Stimulated activated CD4-positive, alpha-beta T cell treated with anti-CD3 and anti-CD28 coated beads, Interleukin-15, amount 100 ng/mL, for 1 hour (primary cell): ENCODE measurements at places on chromosomes 6 and 20.

DNA sequence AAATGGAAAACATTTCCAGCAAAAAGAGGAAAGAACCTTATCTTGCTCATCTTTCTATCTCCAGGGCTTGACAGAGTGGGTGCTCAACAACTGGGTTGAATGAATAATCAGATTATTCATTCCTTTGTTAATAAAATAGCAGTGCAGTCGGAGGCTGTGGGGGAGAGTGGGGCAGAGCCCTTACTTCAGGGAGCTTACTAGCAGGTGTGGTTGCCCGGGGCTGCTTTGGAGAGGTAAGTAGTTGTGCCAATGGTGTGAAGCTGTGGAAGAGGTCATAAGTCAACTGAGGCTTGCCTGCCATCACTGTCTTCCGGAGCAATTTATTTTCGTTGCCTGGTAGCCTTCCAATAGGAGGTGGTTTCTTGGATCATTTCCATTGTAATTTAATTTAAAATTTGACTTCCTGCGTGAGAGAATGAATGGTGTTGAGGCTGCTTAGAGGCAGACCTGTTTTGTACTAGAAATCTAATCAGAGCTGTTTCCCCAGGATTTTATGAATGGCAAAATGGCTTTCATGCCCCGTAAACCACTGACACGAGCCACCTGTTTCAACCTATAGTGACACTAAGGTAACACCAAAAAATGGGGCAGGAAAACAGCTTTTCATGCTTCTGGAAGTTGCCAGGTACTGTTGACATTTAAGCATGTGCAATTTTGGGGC lies 51.4 kb downstream of the ZDHHC14 start:
- no peak for DNase-seq

- DNase-seq, result no peak
Observed at GRCh38 chr6:113732384-113732966, 124.7 kb upstream of the MARCKS start.

DNA sequence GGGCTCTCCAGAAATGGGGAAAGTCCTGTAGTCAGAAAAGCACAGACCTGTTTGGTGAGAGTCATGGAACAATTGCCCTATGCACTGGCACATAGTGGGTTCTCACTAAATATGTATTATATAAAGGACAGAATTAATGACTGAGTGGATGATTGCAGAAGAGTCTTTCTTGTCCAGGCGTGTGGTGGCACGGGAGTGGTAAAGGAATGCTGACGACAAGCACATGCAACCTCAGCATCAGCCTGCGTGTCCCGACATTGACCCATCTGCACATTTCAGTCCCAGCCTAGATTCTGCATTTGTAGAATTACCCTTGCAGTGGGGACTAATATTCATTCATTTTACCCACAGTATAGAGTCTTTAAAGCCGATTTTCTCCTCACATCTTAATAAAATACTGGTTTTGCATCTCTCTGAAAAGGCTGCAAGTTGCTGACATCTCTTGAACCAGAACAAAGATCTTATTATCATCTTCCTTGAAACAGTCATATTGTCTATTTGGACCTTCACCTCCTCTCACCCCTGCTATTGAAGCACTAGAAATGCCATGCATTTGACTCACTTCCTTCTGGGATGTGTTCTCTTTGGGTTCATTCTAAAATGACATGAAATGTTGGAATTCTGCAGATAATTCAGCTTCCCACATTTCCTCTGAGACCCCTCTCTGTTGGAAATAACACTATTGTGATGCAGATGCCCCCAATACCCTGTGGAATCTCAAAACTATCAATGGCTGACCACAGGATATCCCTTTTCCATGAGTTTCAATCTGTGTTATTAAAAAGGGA lies 883.6 kb upstream of the FLRT3 start:
- DNase-seq, result no peak

DNA sequence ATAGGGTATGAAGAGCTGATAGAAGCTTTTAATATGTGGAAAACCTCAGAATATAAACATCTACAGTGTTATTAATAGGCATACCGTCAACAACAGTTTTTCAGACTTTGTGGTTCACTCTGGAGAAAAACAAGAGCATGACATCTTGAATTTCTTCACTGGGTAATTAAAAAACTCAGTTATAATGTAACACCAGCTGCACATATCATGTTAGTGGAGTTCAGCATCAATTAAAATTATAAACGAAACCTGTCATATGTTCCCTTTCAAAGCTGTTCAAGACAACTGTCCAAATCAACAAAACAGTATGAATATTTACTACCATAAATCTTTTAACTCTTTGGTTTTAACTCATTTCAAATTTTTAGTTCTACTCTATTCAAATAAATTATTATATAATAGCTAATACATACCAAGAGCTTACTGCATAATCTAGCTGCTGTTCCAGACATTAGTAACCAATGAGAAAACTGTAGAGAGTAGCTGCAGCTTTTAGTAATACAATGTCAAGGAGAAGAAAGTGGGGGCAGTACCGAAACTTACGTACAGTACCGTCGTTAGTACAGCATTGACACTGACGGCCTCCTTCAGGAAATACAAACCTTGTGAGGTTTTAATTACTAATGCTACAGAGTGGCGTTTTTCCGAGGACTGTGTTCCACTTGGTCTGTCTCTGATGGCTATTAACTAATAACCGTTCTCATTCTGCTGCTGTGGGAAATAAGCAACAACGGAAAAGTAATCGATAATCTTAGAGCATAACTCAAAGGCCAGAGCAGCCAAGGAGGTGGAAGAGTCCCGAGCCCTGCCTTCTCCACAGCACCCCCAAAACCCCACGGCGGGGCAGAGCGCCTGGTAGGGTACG lies 532 bp upstream of the PM20D2 start:
- no peak for DNase-seq

GRCh38 chr6:68652117-68652536 lies 17.0 kb downstream of the ADGRB3 start:
- no peak for DNase-seq

- no peak for DNase-seq
Observed at GRCh38 chr20:23438661-23439060, 824 bp upstream of the CSTL1 start.

DNA sequence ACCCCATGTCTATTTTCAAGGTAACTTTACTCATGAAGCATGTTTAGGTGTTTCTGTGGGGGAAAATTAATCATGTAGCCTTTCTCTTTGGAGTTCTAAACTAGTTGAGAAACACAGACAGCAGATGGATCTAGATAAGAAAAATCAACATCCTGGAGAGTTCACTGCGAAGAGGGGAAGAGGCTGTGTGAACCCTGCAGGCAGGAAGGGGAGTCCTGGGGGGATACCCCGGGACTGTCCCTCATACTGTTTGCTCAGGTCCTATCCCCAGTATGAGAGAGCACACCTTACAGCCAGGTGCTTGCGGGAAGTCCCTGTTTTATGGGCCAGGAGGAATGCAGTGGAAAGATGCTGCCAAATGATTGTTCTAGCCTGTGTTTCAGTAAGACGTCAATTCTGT lies 32.7 kb downstream of the CHMP4B start:
- no peak for DNase-seq

GRCh38 chr6:128711149-128711548 lies 171.8 kb upstream of the LAMA2 start:
- no peak for DNase-seq

DNA sequence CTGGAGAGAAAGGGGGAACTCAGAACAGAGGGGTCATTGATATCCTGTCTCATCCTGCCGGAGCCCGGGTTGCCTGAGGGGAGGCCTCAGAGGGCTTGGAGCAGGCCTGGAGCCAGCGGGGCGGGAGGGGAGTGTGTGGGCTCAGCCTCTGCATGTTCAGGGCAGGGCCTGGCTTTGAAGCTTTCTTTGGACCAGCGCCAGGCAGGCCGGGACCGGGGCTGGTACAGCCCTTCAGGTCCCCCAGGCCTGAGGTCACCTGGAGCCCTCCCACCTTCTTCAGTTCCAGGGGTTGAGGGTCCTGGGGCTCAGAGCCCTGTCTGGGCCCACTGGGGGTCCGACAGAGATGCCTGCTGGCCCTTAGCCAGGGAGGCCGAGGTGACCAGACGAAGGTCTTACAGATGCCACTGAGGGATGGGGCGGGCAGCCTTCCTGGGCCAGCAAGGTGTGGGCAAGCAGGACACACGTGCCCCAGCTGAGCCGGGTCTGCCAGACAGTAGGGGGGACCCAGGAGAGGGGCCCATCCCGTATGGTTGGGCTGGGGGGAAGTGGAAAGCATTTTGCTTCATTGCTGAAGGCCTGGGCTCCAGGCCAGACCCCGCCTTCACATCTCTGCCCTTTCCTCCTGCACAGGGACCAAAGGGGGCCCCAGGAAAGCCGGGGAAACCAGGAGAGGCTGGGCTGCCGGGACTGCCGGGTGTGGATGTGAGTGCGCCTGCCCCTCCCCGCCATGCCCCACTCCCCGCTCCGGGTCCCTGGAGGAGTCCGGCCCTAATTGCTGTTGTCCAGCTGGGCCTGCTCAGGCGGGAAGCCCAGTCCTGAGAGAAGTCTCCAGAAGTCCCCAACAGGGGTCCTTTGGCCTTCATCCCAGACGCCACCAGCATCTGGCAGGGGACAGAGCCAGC lies 2.0 kb downstream of the COL9A3 start:
- DNase-seq, result no peak

DNA sequence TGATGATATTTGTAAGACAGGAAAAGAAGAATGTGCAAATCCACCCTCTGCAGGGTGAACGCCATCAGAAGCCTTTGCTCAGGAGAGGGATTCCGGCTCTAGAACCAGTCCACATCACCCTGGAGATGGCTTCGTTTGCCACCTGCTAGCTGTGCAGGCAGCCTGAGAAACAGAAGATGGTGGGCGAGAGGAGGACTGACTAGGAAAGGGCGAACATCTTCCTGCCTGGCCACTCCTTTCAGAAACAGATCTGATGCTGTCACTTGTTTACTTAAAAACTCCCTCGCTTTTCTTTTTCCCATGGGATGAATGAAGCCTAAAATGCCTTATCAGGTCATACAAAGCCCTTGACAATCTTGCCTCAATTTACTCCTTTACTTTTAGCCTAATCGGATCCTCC lies 1.2 kb downstream of the PTPRA start:
- DNase-seq, result no peak

DNA sequence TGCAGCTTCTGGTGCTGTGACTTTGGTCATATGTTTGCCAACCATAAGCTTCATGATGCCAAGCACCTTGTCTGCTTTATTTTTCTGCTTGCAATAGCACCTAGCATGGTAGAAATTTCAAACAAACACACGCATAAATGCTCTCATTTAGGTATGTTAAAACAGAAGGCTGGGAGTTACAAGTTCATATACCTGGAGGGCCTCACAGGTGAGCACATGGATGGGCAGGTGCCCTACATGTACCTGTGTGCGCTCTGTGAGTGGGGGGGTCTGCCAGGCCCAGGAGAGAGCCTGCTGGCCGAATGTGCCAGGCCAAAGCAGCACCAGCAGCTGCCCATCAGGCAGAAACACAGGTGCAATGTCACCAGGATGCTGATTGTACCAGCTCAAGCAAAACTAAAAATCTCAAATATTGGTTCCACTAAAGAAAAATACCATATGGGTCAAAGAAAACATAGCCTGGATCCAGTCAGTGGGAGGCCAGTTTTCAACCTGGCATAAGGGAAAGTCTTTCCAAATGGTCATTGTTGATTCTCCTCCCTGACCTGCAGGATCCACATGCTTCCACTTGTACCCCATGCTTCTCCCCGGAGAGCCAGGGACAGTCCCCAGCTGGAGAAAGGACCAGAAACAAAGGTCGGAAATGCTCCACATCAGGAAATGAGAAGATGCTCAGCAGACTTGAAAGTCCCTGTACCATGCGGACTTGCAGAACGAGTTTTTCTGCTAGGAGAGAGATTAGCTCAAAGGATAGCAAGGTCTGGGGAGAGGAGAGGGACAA lies 7.2 kb upstream of the PFDN4 start:
- DNase-seq, result no peak

DNA sequence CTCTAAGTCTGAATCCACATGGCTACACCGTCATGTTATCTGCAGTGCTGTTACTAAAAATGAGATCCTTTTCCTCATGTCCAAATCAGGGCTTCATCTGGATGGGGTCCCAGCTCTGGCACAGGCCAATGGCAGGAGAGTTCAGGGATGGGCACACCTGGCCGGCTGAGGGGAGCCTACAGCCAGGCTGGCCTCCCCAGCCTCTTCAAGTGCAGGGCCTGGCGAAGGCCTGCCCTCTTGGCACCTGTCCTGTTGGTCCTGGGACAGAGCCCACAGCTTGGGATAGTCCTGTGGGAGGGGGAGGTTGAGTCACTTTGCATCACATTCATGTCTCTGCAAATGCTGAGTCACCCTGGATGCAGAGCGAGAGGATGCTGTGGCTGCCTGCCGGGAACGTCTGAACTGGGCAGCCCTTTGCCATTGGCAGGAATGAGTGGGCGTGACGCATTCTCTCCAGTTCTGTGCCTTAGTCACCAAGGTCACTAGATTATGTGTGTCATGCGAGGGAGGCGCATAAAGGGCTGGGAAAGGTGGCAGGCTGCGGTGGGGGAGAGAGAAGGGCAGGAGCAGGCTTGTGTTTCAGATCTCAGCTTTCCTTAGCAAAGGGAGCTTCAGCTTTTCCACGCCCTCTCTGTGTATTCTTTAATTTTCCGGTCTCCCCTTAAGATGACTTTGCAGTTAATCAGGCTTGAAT lies 223.2 kb upstream of the ECI2 start:
- DNase-seq, result no peak

- DNase-seq, result no peak
Observed at GRCh38 chr20:57040924-57041323, 225.5 kb downstream of the BMP7 start.

DNA sequence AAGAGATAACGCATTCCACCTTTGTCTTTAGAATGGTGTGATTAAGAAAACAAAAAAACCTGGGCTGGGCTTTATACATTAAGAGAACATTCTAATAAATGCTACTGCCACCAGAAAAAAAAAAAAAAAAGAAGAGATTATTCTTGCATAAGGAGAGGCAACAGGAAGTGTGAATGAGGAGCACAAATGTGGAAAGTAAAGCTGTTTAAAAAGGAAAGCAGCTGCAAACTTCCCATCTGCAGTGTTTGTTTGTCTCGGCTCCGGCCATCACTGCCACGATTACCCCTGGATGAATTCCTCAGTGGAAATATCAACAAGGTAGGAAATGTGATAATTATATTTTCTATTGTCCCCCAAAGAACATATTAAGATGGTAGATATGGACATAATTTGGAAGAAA lies 223.9 kb downstream of the PHF3 start:
- DNase-seq, result no peak

GRCh38 chr6:120147071-120147871 lies 797.7 kb upstream of the MAN1A1 start:
- no peak for DNase-seq

DNA sequence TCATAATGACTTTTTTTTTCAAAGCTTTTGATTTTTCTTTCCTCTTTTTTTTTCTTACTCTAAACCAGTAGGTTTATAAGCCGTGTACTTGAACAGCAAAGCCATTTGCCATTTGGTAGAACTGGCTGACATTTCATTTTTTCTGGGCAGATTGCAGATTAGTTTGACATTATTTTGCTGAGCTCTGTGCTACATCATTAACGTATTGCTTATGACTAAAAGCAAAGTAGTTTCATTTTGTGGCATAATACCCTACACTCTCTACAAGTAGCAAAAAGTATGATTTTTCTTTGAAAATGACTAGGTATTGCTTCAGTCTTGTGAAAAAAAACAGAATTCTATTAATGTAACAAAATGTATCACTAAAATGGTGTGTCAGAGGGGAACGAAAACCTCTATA lies 141.3 kb downstream of the GRIK2 start:
- no peak for DNase-seq
